ENCODE measurements at places on chromosomes 12 and 14. TPM values are rescaled to one million over a fixed set of nuclear protein-coding genes. Genes with fewer than 3 reads are reported as not detected.

The HCAR1 gene
- polyA plus RNA-seq, result 3.0 TPM

The ALX1 gene
- polyA plus RNA-seq, result 26.5 TPM

DNA sequence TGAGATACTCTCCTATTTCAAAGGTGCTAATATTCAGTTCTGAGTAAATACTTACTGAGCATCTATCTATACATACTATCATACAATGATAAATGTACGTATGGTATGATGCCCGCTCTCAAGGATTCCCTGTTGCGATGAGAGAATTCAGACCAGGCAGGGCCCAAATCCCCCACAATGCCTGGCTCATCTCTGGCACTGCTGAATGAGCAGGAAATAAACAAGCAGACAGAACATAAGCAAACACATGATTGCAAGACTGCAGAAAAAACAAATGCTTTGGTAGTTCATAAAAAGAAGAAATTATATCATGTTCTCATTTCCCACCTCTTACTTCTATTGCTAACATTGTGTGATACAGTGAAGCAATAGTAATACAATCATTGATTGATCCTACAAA lies 77.2 kb upstream of the DUSP6 start:
- no peak for DNase-seq

DNA sequence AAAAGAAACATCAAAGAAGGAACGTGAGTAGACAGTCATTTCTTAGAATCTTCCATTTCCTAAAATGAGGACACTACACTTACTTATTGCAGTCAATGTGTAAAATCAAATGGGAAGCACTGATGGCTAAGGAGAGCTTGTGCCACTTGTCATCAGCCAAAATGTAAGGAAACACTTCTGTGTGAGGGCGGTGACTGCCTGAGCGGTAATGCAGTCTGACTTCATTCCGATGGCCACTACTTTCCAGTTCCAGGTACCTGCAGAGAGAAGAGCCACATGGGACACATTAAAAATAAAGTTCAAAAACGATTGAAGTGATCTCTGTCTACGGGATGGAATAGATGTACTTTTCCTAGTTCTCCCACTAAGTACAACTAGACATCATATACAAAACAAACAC lies 96.3 kb downstream of the NELL2 start:
- no peak for DNase-seq

- DNase-seq, result no peak
These were observed 5.0 kb upstream of the RNU7-1 start for GRCh38 chr12:6938353-6939190.

Measured in left kidney (tissue), 8 donors.